ENCODE measurements at places on chromosomes 13 and 19.

GRCh38 chr13:77335543-77335942 lies 8.6 kb upstream of the MYCBP2 start:
- no peak for DNase-seq

DNA sequence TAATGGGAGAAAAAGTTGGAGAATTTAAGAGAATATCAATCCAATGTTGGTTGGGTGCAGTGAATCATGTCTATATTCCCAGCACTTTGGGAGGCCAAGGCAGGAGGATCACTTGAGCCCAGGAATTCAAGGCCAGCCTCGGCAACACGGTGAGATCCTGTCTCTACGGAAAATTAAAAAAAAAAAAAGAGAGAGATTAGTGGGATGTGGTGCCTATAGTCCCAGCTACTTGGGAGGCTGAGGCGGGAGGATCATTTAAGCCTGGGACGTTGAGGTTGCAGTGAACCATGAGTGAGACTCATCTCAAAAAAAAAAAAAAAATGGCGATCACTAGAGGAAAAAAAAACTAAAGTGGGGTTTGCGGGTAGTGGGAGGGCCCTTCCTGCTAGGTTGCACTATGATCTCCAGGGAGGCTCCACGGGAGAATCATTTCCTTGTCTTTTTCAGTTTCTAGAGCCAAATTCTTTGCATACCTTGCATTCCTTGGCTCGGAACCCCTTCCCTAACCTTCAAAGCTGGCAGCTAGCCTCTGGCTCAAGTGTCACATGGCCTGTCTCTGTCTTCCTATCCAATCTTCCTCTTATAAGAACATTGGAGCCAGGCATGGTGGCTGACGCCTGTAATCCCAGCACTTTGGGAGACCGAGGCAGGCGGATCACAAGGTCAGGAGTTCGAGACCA lies 5.8 kb upstream of the ERCC2 start:
- DNase-seq = no peak

DNA sequence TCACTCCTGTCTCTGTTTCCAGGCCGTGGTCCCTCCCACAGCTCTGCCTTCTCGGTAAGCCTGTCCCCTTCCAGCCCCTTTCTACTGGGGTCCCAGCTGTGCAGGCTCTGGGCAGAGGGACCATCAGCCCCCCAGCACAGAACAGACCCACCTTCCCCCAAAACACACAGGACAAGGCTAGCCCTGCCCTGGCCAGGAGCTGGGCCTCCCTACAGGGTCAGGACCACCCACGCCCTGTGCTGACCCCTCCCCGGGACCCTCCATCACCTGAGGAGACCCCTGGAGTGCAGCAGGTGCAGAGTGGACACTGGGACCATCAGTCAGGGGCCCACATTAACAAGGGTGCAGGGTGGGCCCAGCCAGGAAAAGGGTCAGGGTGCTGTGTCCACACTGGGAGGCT lies 13.9 kb downstream of the CEACAM3 start:
- no peak for DNase-seq

DNA sequence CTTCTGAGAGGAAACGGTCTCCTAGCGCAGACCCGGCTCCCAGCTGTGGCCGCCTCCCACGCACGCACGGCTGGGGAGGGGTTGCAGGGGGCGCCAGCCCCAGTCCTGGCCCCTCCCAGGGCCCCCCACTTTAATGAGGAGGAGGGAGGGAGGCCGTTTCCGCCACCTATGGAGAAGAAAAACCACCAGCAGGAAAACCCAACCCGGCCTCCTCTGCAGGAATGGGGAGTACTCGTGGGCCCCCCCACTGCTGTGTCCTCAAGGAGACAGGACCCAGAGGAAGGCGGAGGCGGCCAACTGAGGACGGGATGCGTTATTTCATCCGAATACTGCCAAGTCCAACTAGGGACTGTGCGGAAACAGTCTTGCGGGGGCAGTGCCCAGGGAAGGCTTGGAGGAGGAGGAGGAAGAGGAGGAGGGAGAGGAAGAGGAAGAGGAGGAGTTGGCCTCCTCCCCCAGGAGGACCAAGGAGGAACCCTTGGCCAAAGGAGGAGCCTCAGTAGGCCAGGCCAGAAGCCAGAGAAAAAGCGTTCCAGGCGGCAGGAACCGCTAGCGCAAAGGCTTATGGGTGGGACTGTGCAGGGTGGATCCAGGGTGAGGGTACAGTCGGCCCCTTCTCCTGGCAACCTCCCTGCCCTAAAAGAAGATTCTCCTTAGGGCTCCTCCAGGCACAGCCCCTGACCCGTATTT lies 3.9 kb upstream of the SSBP4 start:
- DNase-seq = no peak

- peak; percentile 28 for DNase-seq
Measured at GRCh38 chr13:19862481-19863313, 752 bp downstream of the ZMYM5 start.

DNA sequence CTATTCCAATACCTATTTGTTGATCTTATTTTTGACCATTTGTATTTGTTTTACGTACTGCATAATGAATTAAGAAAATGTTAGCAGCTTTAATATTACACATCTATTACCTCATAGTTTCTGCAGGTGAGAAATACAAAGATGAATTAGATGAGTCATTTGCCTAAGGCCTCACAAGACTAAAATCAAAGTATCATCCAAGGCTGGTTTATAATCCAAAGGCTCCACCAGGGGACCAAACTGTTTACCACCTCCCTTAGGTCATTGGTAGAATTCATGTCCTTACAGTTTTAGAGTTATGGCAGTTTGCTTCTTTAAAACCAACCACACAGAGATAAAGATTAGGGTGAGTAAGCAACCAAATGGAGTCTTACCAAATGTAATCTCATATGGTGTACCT lies 848.1 kb downstream of the SLITRK6 start:
- DNase-seq = no peak

- DNase-seq = no peak
Measured at GRCh38 chr19:33497131-33497777, 24.3 kb downstream of the PEPD start.

GRCh38 chr13:110562036-110562597 lies 595 bp upstream of the RAB20 start:
- no peak for DNase-seq

DNA sequence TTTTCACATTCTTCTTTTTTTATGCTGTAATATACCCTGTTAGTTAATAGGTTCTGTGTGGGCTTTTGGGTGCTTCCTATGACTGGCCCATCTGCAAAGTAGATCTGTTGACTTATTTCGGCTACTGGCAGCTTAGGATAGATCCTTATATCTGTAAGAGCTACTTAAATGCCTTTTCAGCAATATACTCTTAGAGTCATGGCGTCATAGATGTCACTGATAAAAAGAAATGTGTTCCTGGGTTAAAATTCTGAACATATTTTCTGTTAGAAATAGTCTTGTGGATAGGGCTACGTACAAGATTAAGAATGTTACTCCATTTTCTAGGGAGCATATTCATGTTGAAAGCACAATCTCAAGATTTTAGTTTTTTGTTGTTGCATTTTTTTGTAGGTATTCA lies 4.7 kb downstream of the AKAP11 start:
- DNase-seq = no peak

DNA sequence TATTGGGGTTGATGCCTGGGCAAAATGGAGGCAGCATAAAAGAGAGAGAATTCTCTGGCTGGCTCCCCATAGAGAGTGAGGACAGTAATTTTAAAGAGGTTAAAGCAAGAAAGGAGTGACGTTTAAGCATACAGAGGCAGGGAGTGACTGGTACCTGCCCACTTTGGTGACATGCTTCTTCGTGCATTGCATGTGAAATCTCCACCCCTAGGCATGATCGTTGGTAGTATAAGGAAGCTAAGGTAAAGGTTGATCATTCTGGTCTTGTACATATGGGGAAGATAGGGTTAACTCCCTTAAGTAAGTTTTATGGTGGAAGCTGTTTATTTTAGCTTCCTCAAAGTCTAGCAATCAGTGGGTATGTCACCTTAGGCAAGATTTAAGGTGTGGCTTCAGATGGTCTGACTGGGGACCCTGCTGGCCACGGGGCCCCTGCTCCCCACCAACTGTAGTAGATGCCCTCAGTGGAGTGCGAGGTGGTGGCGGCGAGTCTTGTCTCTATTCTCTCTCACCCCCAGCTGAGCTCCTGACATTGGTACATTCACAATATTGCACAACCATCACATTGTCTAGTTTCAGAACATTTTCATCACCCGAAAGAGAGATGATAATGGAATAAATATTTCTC lies 797.5 kb upstream of the SPRY2 start:
- DNase-seq = no peak

DNA sequence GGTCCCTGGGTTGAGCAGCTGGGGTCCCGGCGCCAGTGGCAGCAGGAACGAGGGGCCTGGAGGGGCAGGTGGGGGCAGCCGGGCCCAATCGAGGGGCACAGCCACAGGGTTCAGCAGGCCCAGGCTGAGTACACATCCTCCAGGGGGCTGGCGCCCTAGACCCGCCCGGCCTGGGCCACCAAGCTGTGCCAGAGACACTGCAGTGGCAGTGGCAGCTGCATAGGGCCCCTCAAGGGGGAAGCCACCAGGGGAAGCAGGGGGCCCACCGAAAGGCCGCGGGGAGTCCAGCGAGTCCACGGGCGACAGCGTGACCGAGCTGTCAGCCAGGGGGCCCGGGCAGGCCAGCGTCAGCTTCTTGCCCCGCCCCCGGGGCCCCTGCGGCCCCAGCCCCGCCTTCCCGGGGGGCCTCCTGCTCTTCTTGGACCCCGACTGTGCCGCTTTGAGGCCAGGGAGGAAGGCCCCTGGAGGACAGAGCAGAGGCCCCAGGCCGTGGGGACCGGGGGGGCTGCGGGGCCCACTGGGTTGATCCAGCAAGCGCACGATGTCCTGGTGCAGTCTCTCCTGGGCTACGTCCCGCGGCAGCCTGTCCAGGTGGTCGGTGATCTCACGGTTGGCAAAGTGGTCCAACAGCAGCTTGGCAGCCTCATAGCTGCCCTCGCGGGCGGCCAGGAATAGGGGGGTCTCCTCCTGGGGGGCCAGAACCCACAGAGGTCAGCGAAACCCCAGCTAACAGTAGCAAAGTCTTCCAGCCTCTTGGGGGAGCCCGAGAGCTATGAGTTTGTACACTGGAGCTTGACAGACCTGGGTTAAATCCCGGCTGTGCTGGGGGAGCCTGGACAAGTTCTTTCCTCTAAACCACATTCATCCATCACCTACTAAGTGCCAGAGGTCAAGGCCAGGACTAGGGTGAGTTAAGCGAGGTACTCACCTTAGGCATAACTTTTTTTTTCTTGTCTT lies 39.5 kb downstream of the NOTCH3 start:
- no peak for DNase-seq

GRCh38 chr19:19744641-19745040 lies 11.7 kb upstream of the ZNF14 start:
- DNase-seq = no peak

DNA sequence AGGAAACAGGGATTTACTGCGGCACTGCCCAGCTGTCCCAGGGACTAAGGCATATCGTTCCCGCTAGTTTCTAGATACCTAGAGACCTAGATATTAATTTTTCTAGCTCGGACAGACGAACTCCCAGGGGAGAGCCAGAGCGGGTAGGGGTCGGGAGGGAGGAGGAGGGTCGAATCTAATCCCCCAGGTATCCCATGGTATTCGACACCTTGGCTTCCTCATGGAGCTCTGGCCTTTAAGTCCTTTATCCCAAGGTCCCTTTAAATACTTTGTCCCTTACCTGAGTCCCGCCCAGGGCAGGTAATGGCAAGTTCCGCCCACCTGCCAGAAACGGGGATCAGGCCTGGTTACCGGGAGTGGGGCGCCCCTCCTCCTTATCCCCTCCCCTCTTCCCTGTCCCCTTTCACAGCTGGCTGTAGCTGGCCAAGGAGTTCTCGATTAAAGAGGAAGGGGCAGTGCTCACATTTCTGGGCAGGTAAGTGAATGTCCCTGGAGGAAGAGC lies at the start of gene PRRG2:
Gene PRRG2 (plus strand): TSS at position 310 of the 502 bp plus-strand sequence. CDS start 1,904 bp downstream, outside the sequence.
- no peak for DNase-seq

- peak; percentile 58 for DNase-seq
Measured at GRCh38 chr13:114124921-114125320, 7.5 kb downstream of the RASA3 start.

DNA sequence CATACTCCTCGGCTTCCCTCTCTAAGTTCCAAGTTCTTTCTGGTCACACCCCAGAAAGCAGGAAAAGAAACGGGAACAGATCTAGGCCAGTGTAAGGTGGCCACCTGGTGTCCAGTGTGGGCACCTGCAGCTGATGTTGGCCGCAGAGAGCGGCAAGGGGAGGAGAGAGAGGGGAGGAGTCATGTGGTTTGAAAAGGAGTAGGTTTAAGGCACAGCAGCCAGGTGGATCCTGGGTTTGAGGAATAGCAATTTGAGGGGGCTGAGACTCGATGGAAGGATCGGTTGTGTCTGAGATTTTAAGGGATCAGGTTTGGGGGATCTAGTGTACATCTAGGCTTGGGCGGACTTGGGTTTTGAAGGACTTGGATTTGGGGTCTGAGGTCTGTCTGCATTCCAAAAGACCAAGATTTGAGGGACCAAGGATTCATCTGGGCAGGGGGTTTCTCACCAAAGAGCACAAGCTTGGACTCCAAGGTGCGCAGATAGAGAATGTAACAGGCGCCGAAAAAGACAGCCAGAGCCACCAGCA lies 1.2 kb downstream of the RABAC1 start:
- no peak for DNase-seq

DNA sequence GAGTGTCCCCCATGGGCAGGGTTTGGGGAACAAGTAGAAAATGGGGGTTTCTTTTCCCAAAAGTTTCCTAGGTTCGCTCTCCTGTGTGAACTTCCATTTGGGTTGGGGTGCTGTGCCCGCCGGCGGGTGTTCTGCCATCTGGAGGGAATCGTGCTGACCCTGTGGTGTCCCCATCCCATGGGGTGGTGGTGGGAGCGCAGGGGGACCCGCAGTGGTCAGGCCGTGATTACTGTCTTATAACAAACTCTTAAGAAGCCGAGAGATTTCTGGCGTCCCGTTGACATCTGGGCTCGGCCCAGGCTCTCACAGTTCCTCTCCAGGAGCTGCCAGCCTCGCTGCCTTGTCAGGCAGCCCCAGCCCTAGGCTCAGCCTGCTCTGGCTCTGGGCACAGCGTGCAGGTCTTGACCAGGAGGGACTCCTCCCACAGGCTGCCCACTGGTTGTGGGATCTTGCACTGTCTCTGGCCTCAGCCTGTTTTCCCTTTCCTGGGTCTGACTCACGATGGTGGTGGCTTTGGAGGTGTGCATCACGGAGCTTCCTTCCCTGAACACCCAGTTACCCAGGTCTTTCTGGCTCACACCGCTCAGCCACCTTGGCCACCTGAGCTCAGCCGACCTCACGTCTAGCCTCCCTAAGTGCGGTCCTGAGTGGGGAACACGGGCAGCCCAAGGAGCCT lies 34.5 kb downstream of the PLEKHJ1 start:
- DNase-seq = no peak

GRCh38 chr19:16376649-16377048 lies 52.0 kb downstream of the KLF2 start:
- DNase-seq = no peak

- no peak for DNase-seq
Measured at GRCh38 chr13:34290661-34291060, 472.7 kb downstream of the RFC3 start.

- DNase-seq = no peak
Measured at GRCh38 chr19:10374931-10375330, 5.4 kb downstream of the TYK2 start.

- DNase-seq = no peak
Measured at GRCh38 chr13:46387064-46387851, at the start of gene RUBCNL. Gene RUBCNL, minus strand, starts transcription at chr13:46387252. Its CDS starts 14,777 bp downstream, at chr13:46372475.

DNA sequence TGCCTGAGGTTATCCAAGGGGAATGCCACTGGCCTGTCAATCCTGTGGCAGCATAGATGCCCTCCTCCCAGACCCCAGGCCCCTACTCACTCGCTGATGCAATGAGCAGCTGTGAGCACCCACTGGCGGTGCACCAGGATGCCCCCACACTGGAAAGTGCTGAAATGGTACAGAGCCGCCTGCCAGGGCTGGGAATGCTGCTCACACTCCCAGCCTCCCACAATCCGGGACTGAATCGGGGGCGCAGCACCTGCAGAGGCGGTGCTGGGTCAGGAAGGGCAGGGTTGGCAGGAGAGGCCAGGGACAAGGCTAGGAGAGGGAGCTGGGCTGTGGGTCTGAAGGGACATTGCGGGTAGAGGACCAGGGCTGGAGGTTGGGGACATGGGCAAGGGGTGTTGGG lies 2.0 kb downstream of the KLK1 start:
- no peak for DNase-seq

Data from activated CD4-positive, alpha-beta T cell treated with anti-CD3 and anti-CD28 coated beads for 1 hour (primary cell).